Mesenchymal stem cell (in vitro differentiated cells and primary cell): ENCODE measurements at places on chromosomes 12 and 14.

GRCh38 chr12:104309446-104309993, 6.0 kb downstream of the EID3 start:
- H3K4me1 ChIP-seq = peaks cover 4% of the 10 kb centered on the region
- no peaks in the 10 kb centered on the region for H3K27me3 ChIP-seq
- peaks cover 4% of the 10 kb centered on the region for H3K36me3 ChIP-seq

DNA sequence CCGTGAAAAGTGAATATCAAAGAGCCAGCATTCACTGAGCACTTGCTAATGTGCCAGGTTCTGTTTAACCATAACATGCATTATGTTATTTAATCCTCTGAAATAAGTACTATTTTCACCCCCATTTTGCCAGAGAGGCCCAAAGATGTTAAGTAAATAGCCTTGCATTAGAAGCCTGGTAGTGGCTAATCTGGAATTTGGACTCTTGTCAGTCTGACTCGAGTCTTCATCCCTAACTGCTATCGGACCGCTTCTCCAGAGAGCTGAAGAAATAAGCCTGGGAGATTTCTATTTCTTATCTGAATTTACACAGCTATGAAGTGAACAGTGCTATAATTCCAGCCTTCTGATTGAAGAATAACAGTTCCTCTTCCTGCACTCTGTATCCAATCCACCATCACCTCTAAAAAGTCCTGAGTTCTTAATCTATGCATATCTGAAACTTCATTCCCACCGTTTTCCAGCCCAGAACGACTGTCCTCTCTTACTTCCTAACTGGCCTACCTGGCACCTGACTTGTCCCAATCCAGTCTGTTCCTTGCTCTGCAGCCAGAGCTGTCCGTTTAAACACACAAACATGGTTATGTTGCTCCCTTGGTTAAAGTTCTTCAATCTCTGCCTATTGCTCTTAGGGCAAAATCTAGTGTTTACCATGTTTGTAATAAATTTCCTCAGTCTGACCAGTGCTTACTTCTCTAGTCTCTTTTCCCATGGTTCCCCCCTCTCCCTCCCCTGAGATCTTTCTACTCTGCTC, 2.3 kb downstream of the POLR3B start:
- H3K4me1 ChIP-seq = peaks cover 3% of the 10 kb centered on the region
- H3K27ac ChIP-seq = no peak overlapping the region
- peaks cover 8% of the 10 kb centered on the region for H3K36me3 ChIP-seq
- no peaks in the 10 kb centered on the region for H3K27me3 ChIP-seq

- no peak for DNase-seq
- peaks cover 23% of the 10 kb centered on the region for H3K4me1 ChIP-seq
- H3K4me3 ChIP-seq = no peak overlapping the region
- H3K36me3 ChIP-seq = peaks cover 6% of the 10 kb centered on the region
Measured at GRCh38 chr12:1553536-1553935, 40.8 kb downstream of the FBXL14 start.

GRCh38 chr14:65846196-65846868, 433.8 kb downstream of the FUT8 start:
- H3K36me3 ChIP-seq = no peaks in the 10 kb centered on the region
- peaks cover 3% of the 10 kb centered on the region for H3K27me3 ChIP-seq
- no peak overlapping the region for H3K4me3 ChIP-seq

DNA sequence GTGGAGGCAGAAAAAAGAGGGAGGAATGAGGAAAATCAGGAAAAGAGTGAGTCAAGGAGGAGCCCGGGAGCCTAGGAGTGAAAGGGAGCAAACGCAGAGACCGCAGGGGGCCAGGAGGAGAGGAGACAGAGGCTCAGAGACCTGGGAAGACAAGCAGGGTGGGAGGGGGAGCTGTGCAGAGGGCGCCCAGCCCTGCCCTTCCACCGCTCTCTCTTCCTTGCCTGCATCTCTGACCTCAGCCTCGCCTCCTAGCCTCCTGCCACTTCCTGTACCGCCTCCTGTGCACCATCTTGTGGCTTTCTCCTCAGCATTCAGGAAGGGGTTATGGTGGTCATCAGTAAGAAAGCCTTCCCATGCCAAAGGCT, 1.3 kb downstream of the CLSTN3 start:
- no peak overlapping the region for H3K27ac ChIP-seq
- H3K4me1 ChIP-seq = peaks cover 14% of the 10 kb centered on the region
- no peak overlapping the region for H3K4me3 ChIP-seq

- H3K4me1 ChIP-seq = no peaks in the 10 kb centered on the region
- no peaks in the 10 kb centered on the region for H3K36me3 ChIP-seq
- no peak overlapping the region for H3K27ac ChIP-seq
- DNase-seq = no peak
- no peaks in the 10 kb centered on the region for H3K27me3 ChIP-seq
- no peak overlapping the region for H3K4me3 ChIP-seq
Measured at GRCh38 chr14:93527203-93527607, 96.5 kb downstream of the UNC79 start.

DNA sequence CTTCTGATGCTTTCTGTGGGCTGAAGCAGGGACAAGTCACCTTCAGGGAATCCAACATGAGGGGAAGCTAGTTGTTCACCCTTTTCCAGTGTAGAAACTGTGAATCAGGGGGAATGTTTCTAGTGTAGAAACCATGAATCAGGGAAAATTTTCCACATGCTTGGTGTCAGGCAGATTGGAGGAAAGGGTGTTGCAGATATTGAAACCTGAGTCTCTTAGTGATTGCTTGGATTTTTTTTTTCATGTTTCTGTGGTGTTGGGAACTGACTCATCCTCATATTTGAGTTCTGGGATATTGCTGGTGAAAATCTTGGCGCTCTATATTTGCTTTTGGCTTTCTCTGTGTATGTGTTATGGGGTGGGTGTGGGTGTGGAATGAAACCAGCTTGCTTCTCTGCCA, 144.5 kb upstream of the FBXO33 start:
- H3K36me3 ChIP-seq = no peaks in the 10 kb centered on the region
- peak; percentile 2 for DNase-seq
- no peak overlapping the region for H3K4me3 ChIP-seq
- H3K27me3 ChIP-seq = no peaks in the 10 kb centered on the region
- peak overlapping the region; percentile 69 for H3K27ac ChIP-seq

- no peak overlapping the region for H3K27ac ChIP-seq
- H3K4me1 ChIP-seq = peaks cover 24% of the 10 kb centered on the region
- H3K27me3 ChIP-seq = peaks cover 84% of the 10 kb centered on the region
- no peak overlapping the region for H3K4me3 ChIP-seq
- DNase-seq = no peak
- no peaks in the 10 kb centered on the region for H3K36me3 ChIP-seq
Measured at GRCh38 chr12:57629897-57630471, 3.0 kb downstream of the B4GALNT1 start.

DNA sequence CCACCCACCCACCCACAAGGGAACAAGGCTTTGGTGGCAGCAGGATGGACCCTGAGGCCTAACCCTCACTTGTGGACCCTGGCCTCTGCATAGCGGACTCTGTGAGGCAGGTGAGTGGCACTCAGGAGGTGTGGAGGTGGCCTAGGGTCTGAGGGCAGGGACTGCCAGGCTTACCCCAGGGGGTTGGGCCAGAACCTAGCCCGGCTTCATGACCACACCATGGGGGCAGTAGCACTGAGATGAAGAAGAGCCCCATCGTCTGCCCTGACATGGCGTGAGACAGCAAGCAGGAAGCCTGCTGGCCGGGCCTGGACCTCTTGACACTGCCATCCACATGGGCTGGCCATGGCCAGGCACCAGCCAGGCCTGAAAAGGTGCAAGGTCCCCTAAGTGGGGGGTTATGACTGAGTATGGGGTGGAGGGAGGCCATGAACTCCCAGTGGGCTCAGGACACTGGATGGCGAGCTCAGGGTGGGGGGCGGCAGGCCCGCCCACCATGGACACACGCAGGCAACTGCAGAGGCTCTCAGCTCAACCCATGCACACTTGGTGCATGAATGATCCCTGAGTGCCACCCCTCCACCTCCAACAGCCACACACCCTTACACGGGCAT, 29.3 kb downstream of the JAG2 start:
- H3K4me3 ChIP-seq = no peak overlapping the region
- no peak overlapping the region for H3K27ac ChIP-seq
- H3K36me3 ChIP-seq = no peaks in the 10 kb centered on the region
- H3K27me3 ChIP-seq = peaks cover 6% of the 10 kb centered on the region
- DNase-seq = no peak

DNA sequence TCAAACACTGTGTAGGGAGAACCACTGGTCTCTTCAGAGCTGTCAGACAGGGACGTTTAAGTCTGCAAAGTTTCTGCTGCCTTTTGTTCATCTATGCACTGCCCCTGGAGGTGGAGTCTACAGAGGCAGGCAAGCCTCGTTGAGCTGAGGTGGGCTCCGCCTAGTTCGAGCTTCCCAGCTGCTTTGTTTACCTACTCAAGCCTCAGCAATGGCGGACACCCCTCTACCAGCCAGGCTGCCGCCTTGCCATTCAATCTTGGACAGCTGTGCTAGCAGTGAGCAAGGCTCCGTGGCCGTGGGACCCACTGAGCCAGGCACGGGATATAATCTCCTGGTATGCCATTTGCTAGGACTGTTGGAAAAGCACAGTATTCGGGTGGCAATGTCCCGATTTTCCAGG, 24.6 kb upstream of the YBX3 start:
- no peak overlapping the region for H3K4me3 ChIP-seq
- no peaks in the 10 kb centered on the region for H3K36me3 ChIP-seq
- DNase-seq = no peak
- H3K27ac ChIP-seq = no peak overlapping the region
- no peaks in the 10 kb centered on the region for H3K4me1 ChIP-seq

- no peak overlapping the region for H3K27ac ChIP-seq
- H3K27me3 ChIP-seq = no peaks in the 10 kb centered on the region
- no peak overlapping the region for H3K4me3 ChIP-seq
- DNase-seq = no peak
- H3K4me1 ChIP-seq = peaks cover 21% of the 10 kb centered on the region
Measured at GRCh38 chr12:123529686-123530085, 3.8 kb downstream of the RILPL1 start.

GRCh38 chr12:102596687-102597086, 116.3 kb upstream of the IGF1 start:
- H3K27me3 ChIP-seq = no peaks in the 10 kb centered on the region
- no peaks in the 10 kb centered on the region for H3K36me3 ChIP-seq
- no peak overlapping the region for H3K4me3 ChIP-seq
- DNase-seq = no peak
- H3K4me1 ChIP-seq = no peaks in the 10 kb centered on the region

DNA sequence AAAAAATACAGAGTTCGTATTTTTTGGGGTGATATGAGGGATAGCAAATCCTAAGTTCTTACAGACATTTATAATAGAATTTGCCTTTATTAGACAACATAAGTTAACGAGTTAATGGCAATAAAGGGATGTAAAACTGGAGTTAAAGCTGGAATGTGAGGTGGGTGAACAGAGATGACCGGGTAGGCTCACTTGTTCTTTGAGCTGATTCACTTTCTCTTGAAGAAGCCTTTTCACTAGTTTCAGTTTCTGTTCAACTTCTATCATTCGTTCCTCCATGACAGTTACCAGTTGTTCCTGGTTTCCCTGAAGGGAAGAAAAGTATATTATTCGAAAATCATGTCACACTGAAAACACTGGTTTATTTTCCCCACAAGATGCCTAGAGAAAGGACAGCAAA, 57.7 kb upstream of the SAV1 start:
- H3K4me1 ChIP-seq = no peaks in the 10 kb centered on the region
- no peak overlapping the region for H3K27ac ChIP-seq
- H3K36me3 ChIP-seq = peaks cover 85% of the 10 kb centered on the region
- H3K4me3 ChIP-seq = no peak overlapping the region

- H3K36me3 ChIP-seq = peaks cover 3% of the 10 kb centered on the region
- no peak overlapping the region for H3K4me3 ChIP-seq
- no peaks in the 10 kb centered on the region for H3K27me3 ChIP-seq
- DNase-seq = no peak
- no peak overlapping the region for H3K27ac ChIP-seq
- H3K4me1 ChIP-seq = peaks cover 16% of the 10 kb centered on the region
Measured at GRCh38 chr12:128825835-128826234, 2.1 kb upstream of the SLC15A4 start.
